ENCODE measurements at places on chromosomes 5 and 9.
A peak's percentile ranks its signal among the peaks of the same experiment; 100 is the strongest.

- DNase-seq: no peak
Measured at GRCh38 chr5:158898185-158899177, 201.2 kb downstream of the EBF1 start.

GRCh38 chr5:181166812-181167733 lies 19.7 kb downstream of the OR2V2 start:
- no peak for DNase-seq

- DNase-seq: no peak
Measured at GRCh38 chr9:130268521-130269211, 3.1 kb downstream of the HMCN2 start.

- no peak for DNase-seq
Measured at GRCh38 chr9:4661165-4661564, 929 bp upstream of the PLPP6 start.

GRCh38 chr5:1343931-1344901 lies 683 bp downstream of the CLPTM1L start:
- no peak for DNase-seq

- DNase-seq: no peak
Measured at GRCh38 chr9:4290427-4290837, 9.4 kb downstream of the GLIS3 start.

DNA sequence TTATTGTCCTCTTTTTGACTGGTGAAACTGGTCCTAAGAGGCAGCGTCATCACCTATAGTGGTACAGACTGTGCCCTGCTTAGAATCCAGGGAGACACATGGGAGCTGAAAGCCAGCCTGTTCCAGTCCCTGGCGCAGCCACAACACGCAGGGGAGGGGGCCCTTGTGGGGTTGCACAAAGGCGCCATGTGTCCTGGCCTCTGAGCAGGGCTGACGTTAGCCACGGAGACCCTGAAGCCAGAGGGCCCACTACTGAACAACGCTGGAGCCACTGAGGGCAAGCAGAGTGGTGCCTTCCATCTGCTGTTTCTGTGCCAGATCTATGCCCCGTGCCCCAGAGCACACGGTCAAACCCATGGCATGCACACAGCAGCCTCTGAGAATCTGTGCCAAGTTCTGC lies 147.3 kb downstream of the ACTL7B start:
- DNase-seq: no peak

DNA sequence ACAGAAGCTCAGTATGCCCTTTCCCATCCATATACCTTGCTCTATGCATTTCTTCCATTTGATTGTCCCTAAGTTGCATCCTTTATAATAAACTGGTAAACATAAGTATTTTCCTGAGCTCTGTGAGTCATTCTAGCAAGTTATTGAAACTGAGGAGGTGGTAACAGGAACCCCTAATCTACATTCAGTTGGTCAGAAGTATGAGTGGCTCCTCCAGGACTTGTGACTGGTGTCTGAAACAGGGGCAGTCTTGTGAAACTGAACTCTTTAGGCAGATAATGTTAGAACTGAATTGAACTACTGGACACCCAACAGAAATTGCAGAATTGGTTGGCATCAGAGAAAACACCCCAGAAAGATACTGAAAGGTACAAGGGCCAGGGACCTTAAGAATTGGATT lies 133.1 kb upstream of the POU5F2 start:
- no peak for DNase-seq

DNA sequence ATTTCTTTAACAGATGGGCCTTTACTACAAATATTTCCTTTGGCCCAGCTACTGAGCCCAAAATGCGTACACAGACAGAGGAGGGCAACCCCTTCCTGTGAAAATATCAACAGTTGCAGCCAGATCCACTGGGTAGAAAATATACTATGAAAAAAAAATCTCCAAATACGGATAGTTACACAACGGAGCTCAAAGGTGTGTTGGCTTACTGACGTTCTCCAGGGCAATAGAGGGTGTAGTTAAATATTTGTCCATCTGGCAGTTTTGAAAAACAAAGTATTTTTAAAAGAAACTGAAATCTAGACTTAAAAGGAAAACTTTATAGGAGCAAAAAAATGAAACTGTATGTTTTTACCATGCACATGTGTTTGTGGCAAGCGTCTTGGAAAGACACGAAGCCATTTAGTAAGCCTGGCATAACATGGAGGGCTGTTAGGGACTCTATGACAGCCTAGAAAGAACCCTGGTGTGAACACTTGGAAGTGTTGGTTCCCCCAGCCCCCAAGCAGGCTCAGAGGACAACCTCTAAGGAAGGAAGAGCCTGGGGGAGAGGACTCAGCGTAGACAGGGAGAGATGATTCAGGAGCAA lies 157.8 kb upstream of the TRPM3 start:
- DNase-seq: no peak

DNA sequence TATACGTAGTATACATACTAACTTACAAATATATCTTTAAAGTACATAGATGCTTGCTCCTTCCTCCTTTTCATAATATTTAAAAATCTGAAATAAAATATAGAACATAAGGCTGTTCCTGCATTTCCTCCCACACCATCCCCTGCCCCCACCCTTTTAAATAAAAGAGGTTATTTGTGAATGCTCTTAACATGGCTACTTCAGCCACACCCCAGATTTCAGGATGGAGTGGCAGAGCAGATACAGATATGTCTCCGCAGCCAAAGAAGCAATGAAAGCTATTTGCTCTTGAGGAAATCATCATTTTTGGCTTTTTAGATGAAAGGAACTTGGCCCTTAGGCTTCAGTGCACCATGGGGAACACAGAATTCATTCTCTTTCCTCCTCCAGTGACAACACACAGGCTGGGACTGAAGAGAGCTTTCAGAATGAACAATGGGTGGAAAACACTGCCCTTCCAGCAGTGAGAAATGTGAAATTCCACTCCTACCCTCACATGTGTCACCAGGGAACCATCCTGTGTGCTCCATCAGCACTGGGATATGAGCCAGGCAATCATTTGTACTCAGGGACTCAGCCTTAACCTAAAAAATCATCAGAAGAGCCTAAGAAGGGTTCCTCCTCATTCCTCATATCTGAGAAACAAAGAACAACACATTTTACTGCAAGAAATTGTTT lies 134.3 kb downstream of the PPP2R2B start:
- DNase-seq: peak; percentile 48

DNA sequence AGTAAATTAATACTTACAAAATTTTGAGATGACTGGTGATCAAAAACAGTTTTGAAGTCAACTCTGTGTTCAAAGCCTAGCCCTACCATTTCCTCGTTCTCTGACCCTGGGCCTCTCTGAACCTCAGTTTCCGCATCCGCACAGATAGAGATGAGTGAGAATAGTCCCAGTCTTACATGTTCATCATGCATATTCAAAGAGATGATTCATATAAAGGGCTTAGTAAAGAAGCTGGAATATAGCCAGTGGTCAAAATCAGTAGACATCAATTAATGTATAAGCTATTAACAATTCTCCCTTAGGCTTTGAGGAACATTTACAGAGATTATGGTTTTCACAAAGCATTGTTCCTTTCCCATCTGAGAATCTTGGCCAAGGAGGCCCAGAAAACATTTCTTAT lies 250.6 kb downstream of the SPOCK1 start:
- no peak for DNase-seq

GRCh38 chr5:103366918-103367549 lies 108.5 kb downstream of the MACIR start:
- DNase-seq: no peak

GRCh38 chr5:172839669-172840431 lies 5.8 kb downstream of the ERGIC1 start:
- DNase-seq: no peak

GRCh38 chr5:149912226-149912871 lies 32.2 kb downstream of the PDE6A start:
- DNase-seq: no peak

DNA sequence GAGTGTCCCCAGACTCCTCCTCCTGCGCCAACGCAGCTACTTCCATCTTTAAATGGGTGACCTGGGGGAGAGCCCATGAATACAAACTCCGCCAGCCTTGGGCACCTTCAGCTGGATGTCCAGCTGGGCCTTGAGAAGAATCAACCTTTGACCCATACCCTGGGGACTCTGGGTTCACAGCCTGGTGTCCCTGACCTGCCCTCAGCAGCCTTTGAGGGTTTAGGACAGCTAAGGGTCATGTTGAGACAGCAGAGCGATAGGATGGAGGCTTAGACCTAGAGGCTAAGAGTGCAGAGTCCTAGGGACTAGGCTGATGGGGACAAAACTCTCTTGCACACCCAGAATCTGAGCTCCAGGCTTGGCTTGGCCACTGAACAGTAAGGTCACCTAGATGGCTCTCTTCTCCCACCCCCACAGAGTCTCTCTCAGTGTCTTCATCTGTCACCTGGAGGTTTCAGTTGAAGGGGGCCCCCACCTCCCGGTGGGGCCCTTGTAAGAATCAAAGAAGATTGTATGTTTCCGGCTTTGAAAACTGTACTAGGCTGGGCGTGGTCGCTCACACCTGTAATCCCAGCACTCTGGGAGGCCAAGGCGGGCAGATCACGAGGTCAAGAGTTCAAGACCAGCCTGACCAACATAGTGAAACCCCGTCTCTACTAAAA lies 6.7 kb upstream of the AQP3 start:
- DNase-seq: no peak

DNA sequence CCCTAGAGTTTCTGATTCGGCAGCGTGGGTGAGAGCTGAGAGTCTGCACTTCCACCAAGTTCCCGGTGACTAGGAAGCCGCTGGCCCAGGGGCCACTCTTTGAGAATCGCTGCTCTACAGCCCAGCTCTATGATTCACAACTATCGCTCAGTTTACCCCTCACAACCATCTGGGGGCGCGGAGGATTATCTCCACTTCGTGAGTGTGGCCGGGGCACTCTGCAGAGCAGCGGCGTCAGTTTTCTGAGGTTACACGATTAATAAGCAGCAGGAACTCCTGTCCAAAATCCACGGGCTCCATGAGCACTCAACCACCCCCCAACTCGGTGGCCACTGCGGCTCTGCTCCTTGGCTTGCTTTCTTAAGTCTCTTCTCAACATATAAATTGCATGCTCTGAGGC lies 19.3 kb downstream of the CORO2A start:
- DNase-seq: no peak

DNA sequence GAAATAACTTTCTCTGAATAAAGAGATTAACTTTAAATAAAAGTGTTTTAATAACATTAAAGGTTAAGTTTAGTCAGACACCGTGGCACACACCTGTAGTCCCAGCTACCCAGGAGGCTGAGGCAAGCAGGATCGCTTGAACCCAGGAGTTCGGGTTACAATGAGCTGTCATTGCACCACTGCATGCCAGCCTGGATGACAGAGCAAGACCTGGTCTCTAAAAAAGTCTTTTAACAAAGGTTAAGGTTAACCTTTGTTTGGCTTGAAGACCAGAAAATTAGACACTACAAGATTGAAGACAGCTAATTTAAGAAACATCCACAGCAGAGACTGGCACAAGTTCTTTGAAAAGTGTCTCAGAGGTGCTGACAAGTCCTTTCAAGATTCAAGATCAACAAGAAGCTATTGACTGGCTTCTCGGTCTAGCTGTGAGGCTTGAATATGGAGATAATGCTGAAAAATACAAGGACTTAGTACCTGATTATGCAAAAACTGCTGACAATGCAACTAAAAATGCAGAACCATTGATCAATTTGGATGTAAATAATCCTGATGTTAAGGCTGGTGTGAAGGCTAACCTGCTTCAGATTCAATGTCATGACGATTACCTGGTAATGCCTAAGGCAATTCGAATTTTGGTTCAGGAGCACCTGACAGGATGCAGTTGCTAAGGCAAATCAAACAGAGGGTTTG lies 48.8 kb downstream of the FAM81B start:
- DNase-seq: no peak

- DNase-seq: peak; percentile 53
Measured at GRCh38 chr9:128159522-128159783, 612 bp upstream of the BBLN start.

DNA sequence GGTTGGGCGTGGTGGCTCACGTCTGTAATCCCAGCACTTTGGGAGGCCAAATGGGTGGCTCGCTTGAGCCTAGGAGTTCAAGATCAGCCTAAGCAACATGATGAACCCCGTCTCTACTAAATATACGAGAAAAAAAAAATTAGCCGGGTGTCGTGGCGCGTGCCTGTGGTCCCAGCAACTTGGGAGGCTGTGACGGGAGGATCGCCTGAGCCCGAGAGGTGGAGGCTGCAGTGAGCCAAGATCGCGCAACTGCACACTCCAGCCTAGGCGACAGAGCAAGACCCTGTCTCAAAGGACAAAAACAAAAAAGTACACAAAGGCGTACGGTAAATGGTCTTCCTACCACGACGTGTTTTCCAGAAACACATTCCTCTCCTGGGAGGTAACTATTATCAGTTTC lies 538 bp upstream of the BDP1 start:
- no peak for DNase-seq

GRCh38 chr5:95988094-95988493 lies 26.4 kb upstream of the ELL2 start:
- no peak for DNase-seq

GRCh38 chr5:75057561-75057960 lies 5.2 kb upstream of the GCNT4 start:
- no peak for DNase-seq

GRCh38 chr5:37840053-37841034 lies 503 bp upstream of the GDNF start:
- DNase-seq: peak; percentile 40

- peak; percentile 35 for DNase-seq
Measured at GRCh38 chr9:34988218-34989002, 1.1 kb upstream of the DNAJB5 start.

DNA sequence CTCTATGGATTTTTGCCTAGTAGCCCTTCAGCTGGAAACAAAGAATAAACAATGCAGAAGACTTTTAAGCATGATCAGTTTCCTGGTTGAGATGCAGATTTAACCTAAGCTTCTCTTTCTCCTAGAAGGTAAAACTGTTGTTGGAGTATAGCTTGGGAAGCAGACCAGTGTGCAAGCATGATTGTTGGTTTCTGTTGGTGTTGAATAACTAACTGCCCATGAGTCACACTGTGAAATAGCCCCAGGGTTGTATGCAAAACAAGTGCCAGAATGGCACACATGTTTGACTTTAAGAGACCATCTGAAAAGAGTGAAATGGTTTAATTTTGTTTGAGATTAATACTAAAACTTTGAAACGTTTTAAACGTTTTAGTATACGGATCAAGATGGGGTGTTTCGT lies 227.1 kb downstream of the ARHGEF28 start:
- no peak for DNase-seq

DNA sequence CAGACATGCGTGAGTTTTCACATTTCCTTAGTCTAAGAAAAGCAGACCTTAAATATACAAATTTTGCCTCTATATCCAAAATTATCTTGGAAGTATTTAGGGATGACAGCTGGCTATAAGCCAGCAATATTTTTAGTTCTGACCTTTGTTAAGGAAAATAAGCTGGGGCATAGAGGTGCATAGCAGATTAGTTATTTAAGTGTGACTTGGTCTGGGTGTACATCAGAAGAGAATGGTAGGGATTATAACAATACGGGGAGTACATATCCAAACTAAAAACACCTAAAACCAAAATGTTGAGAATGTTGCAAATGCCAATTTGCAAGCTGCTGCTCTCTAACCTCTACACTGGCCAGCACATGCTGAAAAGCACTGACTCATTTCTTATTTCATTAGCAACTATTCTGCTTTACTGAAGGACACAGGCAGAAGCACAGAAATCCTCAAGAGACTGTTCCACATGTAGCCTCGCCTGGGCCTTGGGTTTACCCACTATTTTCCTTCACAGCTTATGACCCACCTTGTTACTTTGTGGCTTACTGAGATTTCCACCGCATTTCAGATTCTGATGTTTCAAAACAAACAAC lies 22.3 kb downstream of the LEAP2 start:
- no peak for DNase-seq
